ENCODE measurements at places on chromosomes 12 and 14.

- no peak for DNase-seq
Measured at GRCh38 chr14:29757711-29758233, 169.9 kb downstream of the PRKD1 start.

DNA sequence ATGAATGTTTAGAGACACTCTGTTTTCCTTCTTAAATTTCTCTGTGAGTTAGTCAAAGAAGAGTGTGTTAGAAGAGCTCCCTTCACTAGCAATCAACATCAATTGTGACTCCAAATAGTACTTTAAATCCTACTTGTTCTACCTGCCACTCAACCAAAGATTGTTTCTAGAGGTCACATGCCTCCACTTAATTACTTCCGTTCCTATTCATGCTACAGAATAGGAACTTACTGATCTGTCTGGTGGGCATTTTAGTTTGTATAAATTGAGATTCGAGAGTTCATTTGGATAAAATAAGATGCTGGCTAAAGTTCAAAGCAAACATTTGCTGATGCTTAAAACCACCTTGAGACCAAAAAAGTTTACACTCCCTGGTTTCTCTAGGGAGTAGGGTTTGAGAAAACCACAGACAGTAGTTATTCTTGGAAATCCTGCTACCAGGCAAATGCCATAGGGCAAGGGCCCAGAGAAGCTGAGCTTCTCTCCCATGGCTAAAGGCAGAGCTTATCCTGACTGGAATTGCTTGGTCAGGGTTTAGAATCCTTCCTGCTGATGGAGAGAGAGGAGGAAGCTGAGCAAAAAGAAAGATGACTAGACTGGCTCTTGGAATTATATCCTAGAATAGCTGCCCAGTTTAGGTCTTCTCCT lies 389.6 kb upstream of the ATP2B1 start:
- no peak for DNase-seq

DNA sequence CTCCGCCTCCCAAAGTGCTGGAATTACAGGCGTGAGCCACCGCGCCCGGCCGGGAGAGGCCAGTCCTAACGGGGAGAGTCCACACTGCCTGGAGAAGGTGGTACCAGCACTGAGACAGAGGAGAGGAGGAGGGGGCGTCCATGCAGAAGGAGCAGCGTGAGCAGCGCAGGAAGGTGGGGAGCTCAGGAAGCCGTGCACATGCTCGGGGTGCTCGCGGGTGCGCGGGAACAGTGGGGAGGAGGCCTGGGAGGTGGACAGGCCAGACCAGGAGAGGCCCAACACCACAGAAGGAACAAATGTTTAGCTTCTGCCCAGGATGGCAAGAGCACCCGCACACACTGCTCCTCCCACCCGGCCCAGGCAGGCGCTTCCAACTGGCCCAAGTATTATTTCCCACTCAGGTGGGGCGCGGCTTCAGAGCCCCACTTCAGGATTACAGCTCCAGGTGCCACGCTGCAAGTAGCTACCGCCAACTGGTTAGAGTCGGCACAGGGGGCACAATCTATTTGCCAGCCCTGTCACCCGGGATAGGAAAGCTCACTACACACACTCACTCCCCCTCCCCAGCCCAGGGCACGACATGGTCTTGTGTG lies 80.8 kb upstream of the BCL11B start:
- DNase-seq: no peak

- DNase-seq: no peak
Measured at GRCh38 chr12:14803830-14804160, 325 bp downstream of the C12orf60 start.

DNA sequence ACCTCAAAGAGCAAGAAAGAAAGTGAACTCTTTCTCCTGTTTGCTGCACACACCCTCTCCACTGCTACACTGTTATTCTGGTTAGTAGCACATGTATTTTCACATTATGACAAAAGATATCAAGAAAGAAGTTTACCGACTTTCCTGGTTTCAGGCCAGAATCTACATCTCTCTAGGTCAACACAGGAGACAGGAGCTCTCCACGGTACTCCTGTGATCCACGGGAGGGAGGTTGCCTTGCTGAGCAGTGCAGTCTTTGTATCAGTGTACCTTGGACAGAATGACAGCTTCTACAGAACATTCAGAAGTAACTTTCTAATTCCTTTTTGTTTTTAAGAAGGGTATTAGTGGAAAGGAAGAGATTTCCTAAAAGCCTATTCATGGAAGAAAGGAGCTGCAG lies 805.6 kb downstream of the NRXN3 start:
- no peak for DNase-seq

- no peak for DNase-seq
Measured at GRCh38 chr14:55347040-55347439, 64.6 kb downstream of the ATG14 start.

DNA sequence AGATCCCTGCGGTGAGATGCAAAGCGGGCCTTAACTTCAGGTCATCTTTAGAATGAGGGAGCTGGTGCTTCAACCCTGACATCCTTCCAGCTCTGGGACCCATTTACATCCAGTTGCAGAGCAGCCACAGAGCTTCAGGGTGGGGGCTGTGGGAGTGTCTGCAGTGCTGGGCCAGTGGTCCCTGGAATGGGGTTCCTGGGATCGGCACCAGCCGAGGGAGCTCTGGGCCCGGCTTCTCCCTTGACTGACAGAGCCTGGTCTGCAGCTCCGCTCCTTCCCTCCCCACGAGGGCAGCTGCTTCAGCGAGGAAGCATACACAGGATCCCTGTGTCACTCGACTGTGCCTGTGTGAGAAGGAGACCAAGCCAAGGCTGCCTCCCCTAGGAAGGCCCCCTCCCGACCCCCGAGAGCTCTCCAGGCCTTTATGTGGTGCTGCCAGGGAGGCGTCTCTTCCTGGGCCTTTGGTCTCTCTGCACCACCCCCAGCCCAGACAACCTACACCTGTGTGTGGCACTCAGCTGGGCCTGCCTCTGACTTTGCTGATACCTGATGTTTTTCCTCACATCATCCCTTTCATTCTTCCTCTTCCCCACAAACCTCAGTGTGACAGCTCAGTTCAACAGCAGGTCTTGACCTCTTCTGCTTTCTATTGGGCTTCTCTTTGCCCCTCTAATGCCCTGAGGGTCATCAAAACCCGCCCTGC lies 48.1 kb upstream of the RIN3 start:
- no peak for DNase-seq

DNA sequence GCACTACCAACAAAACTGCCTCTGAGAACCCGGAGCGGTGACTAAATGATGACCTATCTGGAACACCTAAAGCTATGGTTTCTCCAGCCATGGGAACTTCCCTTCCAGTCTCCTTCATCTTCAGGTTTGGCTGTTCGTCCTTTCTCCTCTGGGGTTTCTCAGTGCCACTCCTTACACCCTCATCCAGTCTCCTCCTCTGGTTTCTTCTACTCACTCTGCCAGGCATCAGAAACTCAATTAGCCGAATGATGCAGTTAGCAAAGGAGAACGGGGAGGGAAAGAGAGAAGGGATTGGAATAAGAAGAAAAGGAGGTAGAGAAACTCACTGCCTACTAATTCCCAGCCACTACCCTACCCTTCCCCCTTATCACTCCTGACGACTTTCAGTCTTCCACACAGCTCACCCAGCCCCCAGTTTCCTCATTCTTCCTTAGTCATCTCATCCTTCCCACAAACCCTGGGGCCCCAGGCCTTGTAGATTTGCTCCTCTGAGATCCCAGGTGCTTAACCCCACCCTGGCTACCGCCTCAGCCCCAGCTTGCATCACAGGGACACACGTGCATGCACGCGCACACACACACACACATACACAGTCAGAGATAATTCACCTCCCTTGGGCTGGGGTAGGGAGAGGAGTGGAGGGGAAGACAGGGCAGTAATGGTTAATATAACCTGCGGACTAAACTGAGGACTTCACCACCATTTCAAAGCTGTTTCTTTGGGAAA lies 13.0 kb downstream of the FGD6 start:
- no peak for DNase-seq

- no peak for DNase-seq
Measured at GRCh38 chr12:23504043-23504442, 445.4 kb downstream of the SOX5 start.

DNA sequence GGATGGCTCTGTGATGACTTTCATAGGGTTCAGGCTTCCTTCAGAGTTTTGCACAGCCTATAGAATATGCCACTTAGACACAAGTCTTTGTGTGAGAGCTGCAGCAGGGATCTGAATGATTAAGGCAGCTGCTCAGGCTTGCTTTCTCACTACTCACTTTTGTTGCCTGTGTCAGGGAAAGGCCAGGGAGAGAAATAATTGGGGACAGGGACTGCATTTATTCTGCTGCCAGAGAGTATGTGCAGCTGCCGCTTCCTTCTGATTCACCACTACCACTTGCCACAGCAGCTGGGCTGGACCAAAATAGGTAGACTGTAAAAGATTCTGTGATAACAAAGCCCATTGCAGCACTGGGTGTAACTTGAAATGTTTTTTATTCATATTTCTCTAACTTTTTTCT lies 49.7 kb downstream of the TRMT5 start:
- no peak for DNase-seq

GRCh38 chr12:15541996-15542631 lies 219.8 kb downstream of the PTPRO start:
- DNase-seq: no peak

GRCh38 chr12:74321381-74321780 lies 216.3 kb upstream of the ATXN7L3B start:
- DNase-seq: no peak

- DNase-seq: peak; percentile 26
Measured at GRCh38 chr14:32075672-32076277, 1.3 kb upstream of the ARHGAP5 start.

GRCh38 chr12:24197532-24197931 lies 248.1 kb upstream of the SOX5 start:
- DNase-seq: no peak

DNA sequence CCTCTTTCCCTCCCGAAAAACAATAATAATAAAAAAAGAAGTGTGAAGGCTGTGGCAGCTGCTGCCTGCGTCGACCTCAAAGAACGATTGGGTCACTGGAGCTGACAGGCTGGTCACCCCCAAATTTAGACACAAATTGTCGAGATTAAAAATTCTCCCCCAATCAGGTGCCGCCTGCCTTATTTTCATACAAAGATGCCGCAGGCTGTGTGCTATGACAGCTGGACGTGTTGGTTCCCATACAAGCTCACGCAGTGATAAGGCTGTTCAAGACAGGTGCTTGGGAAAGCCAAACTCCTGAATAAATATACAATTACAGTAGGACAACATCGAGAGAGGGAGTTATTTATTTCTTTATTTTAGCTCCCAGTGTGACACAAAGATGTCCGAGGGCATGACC lies 1041.8 kb downstream of the VRK1 start:
- no peak for DNase-seq

GRCh38 chr12:131600160-131600532 lies 110.7 kb upstream of the SFSWAP start:
- DNase-seq: no peak

DNA sequence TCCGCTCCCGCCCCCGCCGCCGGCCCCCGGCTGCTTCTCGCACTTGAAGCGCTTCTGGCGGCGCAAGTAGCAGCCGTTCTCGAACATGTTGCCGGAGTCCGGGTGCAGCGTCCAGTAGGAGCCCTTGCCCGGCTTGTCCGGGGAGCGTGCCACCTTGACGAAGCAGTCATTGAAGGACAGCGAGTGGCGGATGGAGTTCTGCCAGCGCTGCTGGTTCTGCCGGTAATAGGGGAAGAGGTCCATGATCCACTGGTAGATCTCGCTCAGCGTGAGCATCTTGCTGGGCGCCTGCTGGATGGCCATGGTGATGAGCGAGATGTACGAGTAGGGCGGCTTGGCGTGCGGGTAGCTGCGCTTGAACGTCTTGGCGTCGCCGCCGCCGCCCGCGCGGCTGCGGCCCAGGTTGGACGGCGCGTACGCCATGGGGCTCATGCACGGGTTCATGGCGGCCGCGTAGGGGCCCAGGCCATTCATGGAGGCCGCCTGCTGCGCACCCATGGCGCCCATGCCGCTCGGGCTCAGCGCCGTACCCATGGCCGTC lies 3.0 kb downstream of the FOXA1 start:
- no peak for DNase-seq

DNA sequence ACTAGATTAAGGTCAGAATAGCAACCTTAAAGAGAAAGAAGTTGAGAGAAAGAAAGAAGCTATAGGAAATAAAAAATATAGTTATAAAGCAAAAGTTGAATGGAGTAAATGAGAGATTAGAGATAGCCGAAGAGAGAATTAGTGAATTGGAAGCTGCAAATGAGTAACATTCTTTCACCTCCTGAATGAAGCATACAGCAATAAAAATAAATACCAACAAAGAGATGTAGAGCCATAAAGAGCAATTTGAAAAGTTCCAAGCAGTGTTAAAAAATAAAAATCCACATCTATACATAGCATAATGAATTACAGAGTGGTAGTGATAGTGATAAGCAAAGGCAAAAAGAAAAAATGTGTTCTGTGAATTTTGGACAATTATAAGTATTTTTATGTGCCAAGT lies 177.9 kb downstream of the VRK1 start:
- no peak for DNase-seq

DNA sequence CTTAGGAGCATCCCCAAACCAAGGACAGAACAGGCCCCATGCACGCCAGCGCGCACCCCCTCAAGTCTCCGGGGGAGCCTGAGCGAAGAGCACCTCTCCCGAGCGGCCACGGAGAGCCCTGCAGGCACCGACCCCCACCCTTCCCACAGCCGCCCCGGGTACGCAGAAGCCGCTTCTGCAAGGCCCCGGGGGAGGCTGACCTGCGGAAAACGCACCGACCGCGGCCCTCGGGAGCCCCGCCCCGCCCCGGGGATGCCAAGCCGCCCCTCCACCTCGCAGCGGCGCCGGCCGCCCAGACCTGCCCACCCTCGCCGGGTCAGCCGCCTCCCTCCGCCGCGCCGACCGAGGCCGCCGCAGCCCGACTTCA lies 385 bp downstream of the CAPRIN2 start:
- peak; percentile 53 for DNase-seq

- DNase-seq: no peak
Measured at GRCh38 chr12:120229071-120229486, 28.2 kb upstream of the RPLP0 start.

- no peak for DNase-seq
Measured at GRCh38 chr14:69244946-69245345, 15.0 kb upstream of the GALNT16 start.

GRCh38 chr14:73977896-73978295 lies 27.8 kb downstream of the COQ6 start:
- DNase-seq: no peak

DNA sequence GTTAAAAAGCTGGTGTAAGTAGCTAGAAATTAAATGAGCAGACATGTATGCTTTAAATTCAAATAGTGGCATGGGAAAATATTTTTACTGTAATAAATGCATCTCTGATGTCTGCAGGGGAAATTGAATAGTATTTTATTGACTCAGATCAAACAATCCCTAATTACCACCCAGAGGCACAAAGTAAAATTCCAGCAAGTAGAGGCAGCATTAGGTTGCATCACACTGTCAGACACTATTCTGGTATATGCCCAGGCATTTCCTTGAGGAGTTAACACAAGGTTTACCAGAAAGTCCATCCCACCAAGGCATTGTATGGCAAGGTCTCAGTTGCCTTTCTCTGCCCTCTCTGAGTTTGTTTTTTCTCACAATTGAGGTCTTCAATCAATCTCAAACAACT lies 201.6 kb upstream of the KITLG start:
- no peak for DNase-seq
